Vagina (tissue), 2 donors: ENCODE measurements at places on chromosomes 1 and 21.

DNA sequence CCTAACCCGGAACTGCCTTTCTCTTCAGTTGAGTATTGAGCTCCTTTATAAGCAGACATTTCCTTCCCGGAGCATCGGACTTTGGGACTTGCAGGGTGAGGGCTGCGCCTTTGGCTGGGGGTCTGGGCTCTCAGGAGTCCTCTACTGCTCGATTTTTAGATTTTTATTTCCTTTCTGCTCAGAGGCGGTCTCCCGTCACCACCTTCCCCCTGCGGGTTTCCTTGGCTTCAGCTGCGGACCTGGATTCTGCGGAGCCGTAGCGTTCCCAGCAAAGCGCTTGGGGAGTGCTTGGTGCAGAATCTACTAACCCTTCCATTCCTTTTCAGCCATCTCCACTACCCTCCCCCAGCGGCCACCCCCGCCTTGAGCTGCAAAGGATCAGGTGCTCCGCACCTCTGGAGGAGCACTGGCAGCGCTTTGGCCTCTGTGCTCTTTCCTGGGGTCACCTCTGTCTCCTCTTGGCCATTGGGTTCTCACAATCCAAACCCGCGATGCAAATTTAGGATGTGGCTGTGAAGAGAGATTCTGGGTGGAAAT, 3.7 kb downstream of the OLIG2 start:
- no peak for DNase-seq

- no peak for DNase-seq
Observed at GRCh38 chr1:199356561-199356960, 670.9 kb upstream of the NR5A2 start.

- no peak for DNase-seq
Observed at GRCh38 chr1:164101802-164102201, 457.2 kb upstream of the PBX1 start.

- peak; percentile 95 for DNase-seq
Observed at GRCh38 chr1:15152318-15153183, 996 bp upstream of the TMEM51 start.

- no peak for DNase-seq
Observed at GRCh38 chr21:25462517-25462971, 144.7 kb downstream of the MRPL39 start.

- DNase-seq: no peak
Observed at GRCh38 chr1:194342484-194343262, 1156.3 kb upstream of the B3GALT2 start.

DNA sequence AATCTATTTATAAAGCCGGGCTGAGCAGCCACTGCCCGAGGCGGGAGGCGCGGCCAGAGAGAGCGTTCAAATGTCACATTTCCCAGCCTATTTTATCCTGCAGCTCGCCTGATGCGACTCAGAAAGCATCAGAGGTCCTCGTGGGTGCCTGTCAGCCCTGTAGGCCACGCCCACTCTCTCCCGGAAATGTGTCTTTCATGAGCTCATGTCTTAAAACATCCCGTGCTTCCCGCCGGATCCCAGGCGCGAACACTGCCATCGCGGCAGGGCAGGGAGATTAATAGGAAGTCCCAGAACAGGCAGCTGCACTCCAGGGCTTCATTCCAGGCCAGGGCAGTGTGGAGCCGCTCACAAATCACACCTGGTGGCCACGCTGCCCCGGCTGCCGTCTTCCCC, 117.5 kb downstream of the PRDM16 start:
- DNase-seq: no peak

GRCh38 chr1:247295274-247295684, 36.4 kb downstream of the ZNF496 start:
- DNase-seq: no peak

GRCh38 chr1:3359756-3360440, 94.6 kb upstream of the ARHGEF16 start:
- no peak for DNase-seq

DNA sequence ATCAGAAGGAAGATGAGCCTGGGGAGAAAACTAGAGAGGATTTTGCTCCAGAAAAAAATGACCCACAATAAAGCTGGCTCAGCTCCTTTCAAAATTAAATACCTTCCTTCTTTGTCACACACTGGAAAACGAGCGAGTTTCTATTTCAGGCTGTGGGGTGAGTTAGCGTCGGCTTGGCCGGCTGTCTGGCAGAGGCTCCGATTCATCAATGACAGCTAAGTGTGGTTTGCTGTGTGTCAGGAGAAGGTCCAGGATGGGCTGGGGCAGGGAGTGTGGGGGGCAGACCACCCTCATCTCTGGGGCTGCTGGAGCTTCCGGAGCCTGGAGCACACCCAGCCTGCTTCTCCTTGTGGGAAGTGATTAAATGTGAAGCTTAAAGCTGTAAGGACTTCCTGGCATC, 120.2 kb downstream of the ETS2 start:
- no peak for DNase-seq

DNA sequence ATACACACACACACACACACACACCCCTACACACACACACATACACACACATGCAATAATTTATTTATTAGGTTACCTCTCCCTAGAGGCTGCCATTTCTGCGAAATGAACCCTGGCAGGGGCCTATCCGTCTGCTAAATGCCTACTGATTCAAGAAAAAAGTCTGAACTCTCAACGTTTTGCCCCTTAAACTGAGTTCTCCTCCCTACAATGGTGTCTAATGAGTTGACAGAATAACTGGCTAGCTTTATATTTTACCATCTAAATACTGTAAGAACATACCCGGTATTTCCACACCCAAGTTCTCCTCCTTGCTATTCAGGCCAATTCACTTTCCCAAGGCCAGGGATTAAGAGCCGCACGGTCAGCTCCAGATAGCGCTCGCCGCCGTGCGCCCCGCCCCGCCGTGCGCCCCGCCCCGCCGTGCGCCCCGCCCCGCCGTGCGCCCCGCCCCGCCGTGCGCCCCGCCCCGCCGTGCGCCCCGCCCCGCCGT, 339 bp upstream of the RNPC3 start:
- no peak for DNase-seq
